T-helper 22 cell (primary cell): ENCODE measurements at places on chromosomes 6 and 20.

DNA sequence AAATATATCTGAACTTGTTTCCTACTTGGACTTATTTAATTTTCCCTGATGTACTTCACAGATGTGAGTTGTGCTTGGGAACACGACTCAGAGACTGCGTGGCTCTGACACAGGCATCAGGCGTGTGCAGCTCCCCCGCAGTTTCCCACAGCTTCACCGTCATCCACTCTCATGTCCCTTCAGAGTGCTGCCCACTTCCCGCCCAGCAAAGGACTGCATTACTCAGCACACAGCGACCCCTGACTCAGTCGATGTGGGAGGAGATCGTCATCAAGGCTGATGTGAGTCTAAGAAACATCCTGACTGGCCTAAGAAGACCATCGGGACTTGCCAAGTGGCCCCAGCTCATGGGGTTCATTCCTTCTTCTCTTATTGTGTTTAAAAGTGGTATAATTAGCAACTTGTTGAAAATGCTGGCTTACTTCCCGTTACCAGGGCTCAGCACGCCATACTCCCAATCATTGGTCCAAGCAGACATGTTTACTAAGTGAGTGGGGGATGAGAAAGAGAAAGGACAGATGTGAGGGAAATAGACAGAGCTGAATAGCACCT, 539.4 kb upstream of the JARID2 start:
- DNase-seq = no peak

- DNase-seq = no peak
Measured at GRCh38 chr20:50586531-50587232, 76.5 kb downstream of the PTPN1 start.

DNA sequence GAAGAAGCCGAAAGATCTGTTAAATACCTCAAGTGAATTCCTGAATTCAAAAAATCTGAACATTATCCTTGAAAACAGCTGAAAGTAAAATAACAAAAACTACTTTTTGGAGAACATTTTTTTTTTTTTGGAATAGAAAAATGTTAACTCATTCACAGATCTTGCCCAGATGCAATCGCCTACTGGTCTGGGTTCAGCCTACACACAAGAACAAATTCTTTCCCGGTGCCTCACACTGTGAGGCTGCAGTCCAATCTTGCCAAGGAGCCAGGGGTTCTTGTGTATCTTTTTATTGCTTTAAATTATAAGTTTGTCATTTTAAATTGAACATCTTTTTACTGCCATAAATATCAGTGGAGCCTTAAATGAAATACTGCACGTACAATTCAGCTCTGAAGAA, 41.2 kb upstream of the TMEM200A start:
- DNase-seq = no peak

- no peak for DNase-seq
Measured at GRCh38 chr6:154602296-154602695, 91.8 kb upstream of the CNKSR3 start.

GRCh38 chr6:24006254-24006653, 119.8 kb upstream of the NRSN1 start:
- no peak for DNase-seq

- DNase-seq = no peak
Measured at GRCh38 chr6:76441875-76442274, 369.4 kb upstream of the IMPG1 start.

DNA sequence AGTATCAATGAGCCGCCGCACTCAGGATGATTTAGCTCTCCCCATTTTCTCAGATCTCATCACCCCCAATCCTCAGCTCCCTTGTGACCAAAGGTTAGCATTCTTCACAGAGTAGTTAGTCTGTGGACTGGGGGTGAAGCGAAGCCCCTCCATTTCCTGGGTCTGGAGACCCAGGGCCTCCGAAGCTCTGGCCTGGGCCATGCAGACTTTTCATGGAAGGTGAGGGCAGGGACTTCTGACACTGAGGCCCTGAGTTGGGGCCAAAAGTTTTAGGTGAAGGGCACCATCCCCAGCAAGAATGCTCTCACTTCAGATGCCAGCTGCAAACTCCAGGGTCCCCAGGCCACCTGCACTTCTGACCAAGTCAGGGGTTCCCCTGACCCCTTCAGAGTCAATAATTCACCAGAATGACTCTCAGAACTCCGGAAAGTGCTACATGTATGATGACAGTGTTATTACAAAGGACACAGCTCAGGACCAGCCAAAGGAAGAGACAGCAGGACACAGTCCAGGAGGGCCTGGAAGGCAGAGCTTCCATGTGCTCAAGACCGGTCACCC, 65.7 kb upstream of the DUSP22 start:
- DNase-seq = no peak

GRCh38 chr6:132843316-132844035, 29.1 kb downstream of the RPS12 start:
- DNase-seq = no peak
